NCI-H345 (cell line): ENCODE measurements at places on chromosomes 1 and 21.

DNA sequence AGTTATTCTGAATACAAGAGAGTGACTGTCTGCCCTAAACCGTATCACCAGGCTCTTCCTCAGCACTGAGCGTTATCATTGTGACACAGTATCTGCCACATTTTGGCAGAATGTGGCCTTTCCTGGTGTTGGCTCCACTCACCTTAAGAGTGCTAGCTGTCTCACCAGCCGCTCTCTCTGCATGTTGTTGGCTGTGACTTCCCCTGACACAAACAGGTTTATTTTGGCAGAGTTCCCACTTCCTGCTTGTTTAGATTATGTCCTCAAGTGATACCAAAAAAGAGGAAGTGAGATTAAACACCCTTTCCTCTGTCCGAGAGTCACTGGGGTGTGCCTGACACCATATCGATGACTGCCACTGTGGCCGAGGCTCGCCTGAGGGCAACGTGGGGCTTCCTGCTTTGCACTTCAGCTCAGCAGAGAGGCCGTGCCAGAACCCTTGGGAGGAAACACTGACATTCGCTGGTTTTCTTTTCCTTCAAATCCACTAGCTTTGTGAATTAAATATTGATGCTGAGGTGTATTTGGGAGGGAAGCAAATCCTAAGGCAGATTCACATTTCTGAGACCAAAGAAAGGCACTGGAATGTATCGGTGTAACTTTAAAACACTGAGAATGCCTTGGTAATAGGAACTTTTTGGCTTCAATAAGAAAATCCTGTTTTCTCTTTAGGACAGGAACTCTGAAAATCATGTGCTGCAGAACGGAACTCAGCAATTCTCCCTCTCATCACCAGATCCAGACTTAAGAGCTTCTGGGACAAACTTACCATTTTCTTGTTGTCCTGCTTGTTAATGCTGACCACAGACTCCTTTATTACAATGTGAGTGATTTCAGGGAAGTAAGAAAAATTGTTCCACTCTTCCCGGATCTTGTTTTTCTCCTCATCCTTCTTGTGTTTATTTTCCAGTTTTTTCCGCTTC lies 102.1 kb downstream of the JAK1 start:
- DNase-seq: no peak

DNA sequence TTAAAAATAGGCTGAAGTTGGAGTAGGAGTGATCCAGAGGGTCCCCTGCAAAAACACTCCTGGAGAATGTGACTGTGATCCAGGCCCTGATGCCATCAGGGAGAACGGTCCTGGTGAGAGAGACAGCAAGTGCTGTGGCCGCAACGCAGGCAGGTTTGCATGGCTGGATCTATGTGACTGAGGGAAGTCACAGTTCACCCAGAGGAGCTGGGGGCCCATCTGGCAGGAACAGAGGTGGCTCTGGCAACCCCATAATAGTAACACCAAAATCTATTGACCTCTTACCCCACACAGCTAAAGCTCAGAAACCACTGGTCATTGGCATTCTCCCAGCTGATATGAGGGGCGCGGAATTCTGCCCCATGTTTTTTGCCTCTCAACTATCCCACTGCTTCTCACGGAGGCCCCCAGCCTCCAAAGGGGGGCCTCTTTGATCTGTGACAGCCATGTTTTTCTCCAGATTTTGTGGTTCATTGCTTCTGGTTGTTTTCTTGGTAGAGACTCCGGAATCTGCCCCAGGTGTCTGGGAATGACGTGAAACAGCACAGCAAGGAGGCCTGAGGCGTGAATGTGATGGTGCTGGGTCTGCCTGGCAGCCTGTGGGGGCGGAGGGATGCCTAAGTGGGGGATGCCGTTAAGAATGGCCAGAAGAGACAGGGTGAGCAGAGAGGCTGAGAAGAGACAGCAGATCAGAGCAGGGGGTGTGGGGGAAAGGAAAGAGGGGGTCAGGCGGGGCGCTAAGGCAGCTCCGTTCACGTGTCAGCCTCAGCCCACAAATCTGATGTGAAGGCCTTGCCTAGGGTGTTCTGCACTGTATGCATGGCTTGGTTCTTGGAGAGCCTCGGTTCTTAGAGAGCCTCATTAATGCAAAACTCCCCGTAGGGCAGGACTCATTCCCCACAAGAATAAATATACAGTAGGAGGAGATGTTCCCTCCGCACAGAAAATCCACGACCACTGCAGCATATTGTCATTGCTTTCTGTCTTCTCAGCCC lies 23.5 kb downstream of the CASP9 start:
- DNase-seq: no peak

- DNase-seq: no peak
These were observed 128.0 kb downstream of the PRRX1 start for GRCh38 chr1:170791941-170792340.

GRCh38 chr21:37374027-37374426 lies 7.5 kb downstream of the DYRK1A start:
- DNase-seq: no peak

GRCh38 chr1:1955621-1956094 lies 36.6 kb upstream of the TMEM52 start:
- DNase-seq: no peak

DNA sequence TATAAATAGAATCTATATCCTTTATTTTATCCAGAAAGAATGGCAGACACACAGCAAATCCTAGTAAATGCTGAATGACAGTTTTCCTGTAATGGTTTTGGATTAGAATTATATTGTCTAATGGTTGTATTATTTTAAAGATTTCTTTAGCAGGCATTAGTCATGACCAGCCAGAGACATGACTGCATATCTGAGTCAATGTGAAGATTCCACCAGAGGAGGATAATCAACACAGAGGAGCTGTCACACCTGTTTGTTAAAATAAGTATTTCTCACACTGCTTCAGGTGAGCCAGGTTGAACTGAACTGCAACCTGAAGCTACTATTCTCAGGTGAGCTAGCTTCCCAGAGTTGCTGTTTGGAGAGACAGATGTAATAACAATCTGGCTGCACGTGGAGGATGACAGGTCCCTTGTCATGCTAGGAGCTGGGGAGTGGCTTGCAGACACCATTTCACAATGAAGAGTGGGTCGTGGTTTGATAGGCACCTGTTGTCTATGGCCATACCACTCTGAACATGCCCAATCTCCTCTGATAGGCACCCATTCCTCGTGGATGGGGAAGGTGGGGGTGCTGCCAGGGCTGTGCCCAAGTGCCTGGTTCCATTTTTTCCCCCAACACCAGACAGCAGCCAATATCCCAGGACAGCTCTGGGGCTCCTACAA lies 94.3 kb downstream of the KCNJ6 start:
- DNase-seq: no peak

- DNase-seq: no peak
These were observed 1.8 kb downstream of the ACTA1 start for GRCh38 chr1:229432116-229432461.

GRCh38 chr1:53291574-53291973 lies 36.3 kb downstream of the LRP8 start:
- no peak for DNase-seq

GRCh38 chr21:44845418-44846223 lies 27.8 kb upstream of the SUMO3 start:
- peak; percentile 64 for DNase-seq

DNA sequence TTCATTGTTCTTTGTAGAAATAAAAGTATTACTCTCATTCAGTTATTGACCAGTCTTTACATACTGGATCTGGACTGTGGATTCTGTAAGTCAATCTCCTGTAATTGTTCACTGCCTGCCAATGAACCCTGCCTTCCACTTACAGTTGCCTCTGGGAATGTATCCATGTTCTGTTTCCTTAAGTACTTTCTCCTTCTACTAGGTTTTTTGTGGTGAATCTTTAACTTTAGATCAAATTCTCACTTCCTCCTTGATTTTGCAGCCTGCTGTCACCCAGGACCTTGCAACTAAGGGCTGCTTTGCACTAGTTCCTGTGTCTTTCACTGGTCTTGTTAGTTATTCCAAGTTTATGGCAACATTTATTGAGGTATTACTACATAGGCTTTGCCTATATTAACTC lies 28.2 kb upstream of the ANKRD13C start:
- DNase-seq: no peak

- no peak for DNase-seq
These were observed 344.2 kb upstream of the KAZN start for GRCh38 chr1:14254251-14254650.
